CD4-positive, alpha-beta memory T cell (primary cell): ENCODE measurements at places on chromosomes 7 and 10. TPM values are rescaled to one million over a fixed set of nuclear protein-coding genes. Genes with fewer than 3 reads are reported as not detected.

DNA sequence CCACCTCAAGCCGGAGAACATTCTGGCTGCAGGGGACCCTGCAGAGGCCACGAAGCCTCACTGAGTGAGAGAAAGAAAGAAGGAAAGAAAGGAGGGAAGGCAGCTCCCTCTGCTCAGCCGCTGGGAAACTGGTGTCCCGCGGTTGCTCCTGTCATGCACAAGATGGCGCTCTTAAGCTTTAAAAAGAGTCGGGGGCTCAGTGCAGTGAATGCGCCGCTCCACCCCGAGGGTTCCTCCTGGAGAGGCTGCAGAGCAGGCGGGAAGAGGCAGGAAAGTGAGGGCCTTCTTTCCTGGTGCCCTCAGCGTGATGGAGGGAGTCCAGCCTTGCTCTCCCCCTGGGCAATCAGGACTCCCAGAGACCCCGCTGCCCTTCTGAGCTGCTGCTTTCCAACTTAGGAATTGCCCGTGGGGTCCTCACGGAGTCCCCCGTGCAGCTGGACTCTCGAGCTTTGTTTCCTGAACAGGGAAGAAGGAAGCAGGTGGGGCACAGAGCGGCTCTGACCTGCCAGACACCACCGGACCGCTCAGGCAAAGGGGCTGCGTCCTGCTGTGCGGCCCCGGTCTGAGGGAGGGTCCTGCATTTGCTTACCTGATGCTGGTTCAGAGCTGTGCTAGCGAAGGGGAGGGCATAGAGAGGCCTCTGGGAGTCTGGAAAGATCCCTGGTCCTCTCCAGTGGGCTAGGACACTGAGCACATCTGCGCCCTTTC is 141.9 kb upstream of the MKI67 start:
- H3K36me3 ChIP-seq: no peaks in the 10 kb centered on the region
- DNase-seq: no peak
- H3K4me1 ChIP-seq: no peaks in the 10 kb centered on the region
- peaks cover 8% of the 10 kb centered on the region for H3K27me3 ChIP-seq
- no peak overlapping the region for H3K27ac ChIP-seq
- no peak overlapping the region for H3K4me3 ChIP-seq

GRCh38 chr10:60283397-60283796 is 106.3 kb downstream of the ANK3 start:
- no peak overlapping the region for H3K4me3 ChIP-seq
- no peak for DNase-seq
- peaks cover 5% of the 10 kb centered on the region for H3K36me3 ChIP-seq
- H3K27ac ChIP-seq: no peak overlapping the region
- H3K4me1 ChIP-seq: no peaks in the 10 kb centered on the region
- no peaks in the 10 kb centered on the region for H3K27me3 ChIP-seq

DNA sequence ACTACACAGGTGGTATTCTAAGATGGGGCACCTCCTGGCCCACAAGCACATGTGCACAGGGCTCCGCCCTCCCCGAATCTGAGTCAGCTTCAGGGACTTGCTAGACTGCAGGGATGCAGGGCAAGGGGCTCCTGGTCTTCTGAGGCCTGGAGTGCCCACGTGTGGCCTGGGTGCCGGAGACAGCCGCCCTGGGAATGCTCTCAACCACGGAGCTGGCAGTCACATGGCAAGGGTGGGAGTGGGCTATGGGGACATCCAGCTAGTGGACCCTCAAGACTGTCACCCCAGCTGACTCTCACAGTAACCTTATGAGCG is 42.7 kb downstream of the CFAP46 start:
- no peaks in the 10 kb centered on the region for H3K27me3 ChIP-seq
- H3K27ac ChIP-seq: no peak overlapping the region
- H3K4me1 ChIP-seq: peaks cover 4% of the 10 kb centered on the region
- H3K4me3 ChIP-seq: no peak overlapping the region

DNA sequence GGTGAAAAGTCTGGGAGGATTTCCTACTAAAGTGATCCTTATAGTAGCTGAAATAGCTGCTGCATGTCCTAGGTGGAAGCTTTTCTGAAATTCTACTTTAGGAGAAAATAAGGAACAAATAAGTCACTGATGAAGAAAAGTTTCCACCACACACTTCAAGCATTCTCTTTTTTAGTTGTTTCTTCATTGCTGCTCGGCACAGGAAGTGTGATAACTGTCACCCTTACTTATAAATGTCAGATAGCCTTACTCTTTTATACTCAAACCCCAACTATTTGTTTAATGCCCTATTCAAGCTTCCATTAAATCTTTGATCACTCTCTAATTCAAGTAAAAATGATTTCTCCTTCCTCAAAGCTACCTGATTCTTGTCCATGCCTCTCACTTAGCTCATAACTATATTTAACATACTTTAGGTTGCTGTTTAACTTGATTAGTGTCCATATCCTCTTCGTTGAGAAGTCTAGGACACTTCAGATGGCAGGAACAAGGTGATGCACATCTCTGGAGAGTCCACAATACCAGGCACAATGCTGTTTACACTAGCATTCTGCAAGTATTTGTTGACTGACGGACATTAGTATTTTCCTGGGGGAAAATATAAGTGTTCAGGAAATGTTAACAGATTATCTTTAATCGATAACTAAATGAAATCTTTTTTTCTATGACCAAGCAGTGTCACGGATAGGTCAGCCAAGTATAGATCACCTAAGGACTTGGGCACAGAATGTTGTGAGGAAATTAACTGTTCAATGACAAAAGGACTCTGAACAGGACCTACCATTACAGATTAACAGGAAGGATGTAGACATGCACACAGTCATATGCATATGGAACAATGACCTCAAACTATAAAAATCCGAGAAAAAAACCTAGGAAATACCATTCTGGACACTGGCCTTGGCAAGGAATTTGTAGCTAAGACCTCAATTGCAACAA is 67.4 kb downstream of the ZNF438 start:
- no peak overlapping the region for H3K27ac ChIP-seq
- DNase-seq: no peak
- H3K4me3 ChIP-seq: no peak overlapping the region

Gene NKX6-2
- total RNA-seq: not detected

Gene HHEX
- total RNA-seq: 0.32 TPM
